Motor neuron (in vitro differentiated cells): ENCODE measurements at places on chromosomes 13 and 19. TPM values are rescaled to one million over a fixed set of nuclear protein-coding genes. Genes with fewer than 3 reads are reported as not detected.

The GJB6 gene
- total RNA-seq = 0.25 TPM in 1 of 2 replicates, not detected in the other

The ZNF677 gene
- total RNA-seq = 16.9 and 21.9 TPM in 2 replicates

The HRC gene
- 0.59 and 1.4 TPM in 2 replicates for total RNA-seq

The CYTH2 gene
- 40.6 and 50.6 TPM in 2 replicates for total RNA-seq

The STARD13 gene
- total RNA-seq = 1.7 and 2.5 TPM in 2 replicates

The GRIN3B gene
- 0.10 TPM in 1 of 2 replicates, not detected in the other for total RNA-seq

The ZNF675 gene
- total RNA-seq = 13.0 and 13.9 TPM in 2 replicates

The IL11 gene
- 0.14 and 0.26 TPM in 2 replicates for total RNA-seq

The ZNF155 gene
- 8.2 and 10.3 TPM in 2 replicates for total RNA-seq

DNA sequence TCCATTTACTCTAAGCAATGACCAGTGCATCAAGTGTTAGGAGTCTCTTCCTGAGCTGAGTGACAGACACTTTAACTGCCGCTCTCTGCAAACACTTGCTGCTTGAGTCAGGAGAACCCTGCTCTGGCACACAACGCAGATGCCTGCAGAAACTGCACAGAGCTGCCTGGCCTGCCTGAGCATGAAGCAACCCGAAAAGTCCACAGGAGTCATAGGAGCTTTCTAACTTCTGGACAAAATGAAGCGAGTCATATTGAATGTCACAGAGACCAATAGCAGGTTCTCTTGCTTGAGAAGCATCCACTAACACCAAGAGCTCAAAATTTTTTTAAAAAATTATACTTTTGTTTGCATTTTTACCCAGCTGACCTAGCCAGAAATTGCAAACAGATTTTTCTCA lies 232.4 kb downstream of the LHFPL6 start:
- peak; percentile 43 for ATAC-seq

- peak; percentile 57 for ATAC-seq
These were observed 89.0 kb upstream of the SLC7A1 start for GRCh38 chr13:29684441-29684840.

GRCh38 chr19:3565139-3565538 lies 7.6 kb upstream of the HMG20B start:
- no peak for ATAC-seq

DNA sequence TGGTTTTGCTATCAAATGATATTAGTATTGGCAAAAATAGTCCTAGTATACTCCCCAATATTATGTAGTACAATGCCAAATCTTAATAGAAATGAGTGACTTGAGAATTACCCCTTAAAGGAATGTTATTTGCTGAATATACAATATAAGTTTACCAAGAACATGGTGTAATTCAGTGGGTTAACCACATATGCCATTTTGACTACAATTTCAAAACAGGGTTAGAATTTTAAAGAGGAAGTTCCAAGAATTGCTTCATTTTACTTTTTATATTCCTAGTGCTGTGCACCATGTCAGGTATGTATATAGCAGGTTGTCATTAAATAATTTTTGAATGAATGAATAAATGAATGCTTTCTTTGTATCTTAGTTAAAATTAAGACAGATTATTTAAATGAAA lies 66.3 kb downstream of the LMO7 start:
- no peak for ATAC-seq

DNA sequence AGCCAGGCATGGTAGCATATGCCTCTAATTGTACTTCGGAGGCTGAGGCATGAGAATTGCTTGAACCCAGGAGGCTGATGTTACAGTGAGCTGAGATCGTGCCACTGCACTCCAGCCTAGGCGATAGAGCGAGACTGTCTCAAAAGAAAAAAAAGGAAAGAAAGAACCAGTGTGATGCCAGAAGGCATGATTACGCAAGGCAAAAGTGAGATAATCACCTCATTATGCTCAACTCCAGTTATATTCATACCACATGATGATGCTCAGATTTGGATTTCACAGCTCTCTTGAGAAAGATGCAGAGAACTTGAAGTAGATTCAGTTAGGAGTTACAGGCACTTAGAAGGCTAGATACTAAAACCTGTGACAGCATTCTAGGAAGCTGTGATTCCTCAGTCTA lies 21.8 kb downstream of the RCBTB1 start:
- ATAC-seq = peak; percentile 40

GRCh38 chr19:32555786-32556185 lies 25.2 kb upstream of the PDCD5 start:
- no peak for ATAC-seq

- ATAC-seq = no peak
These were observed 64.3 kb downstream of the CACNA1A start for GRCh38 chr19:13441810-13442512.

DNA sequence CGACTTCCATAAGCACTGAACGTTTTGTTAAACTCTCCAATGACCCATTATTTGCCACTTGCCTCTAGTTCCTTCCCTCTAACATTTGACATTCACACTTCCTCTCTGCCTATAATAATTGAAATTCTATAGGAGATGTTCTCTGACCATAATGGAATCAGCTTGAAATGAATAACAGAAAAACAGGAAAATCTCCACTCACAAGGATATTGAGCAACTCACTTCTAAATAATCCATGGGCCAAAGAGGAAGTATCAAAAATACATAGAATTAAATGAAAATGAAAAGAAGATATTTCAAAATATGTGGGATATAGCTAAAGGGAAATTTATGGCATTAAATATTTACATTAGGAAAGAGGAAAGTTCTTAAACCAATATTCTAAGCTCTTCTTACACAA lies 3.4 kb upstream of the FCGBP start:
- no peak for ATAC-seq

GRCh38 chr19:2495651-2496316 lies 19.9 kb downstream of the GADD45B start:
- ATAC-seq = no peak

DNA sequence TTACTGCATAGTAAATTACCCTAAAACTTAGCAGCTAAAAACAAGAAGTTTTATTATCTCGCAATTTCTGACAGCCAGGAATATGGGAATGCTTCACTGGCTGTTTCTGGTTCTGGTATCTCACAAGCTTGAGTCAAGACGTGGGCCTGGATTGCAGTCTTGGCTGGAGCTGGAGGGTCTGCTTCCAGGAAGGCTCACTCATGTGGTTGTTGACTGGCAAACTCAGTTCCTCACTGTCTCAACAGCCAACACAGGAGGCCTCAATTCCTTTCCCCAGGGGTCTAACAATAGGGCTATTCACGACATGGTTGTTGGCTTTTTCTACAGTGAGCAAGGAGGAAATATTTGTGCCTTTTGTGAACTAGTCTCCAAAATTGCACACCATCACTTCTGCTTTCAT lies 146.3 kb downstream of the GPC5 start:
- ATAC-seq = peak; percentile 62

DNA sequence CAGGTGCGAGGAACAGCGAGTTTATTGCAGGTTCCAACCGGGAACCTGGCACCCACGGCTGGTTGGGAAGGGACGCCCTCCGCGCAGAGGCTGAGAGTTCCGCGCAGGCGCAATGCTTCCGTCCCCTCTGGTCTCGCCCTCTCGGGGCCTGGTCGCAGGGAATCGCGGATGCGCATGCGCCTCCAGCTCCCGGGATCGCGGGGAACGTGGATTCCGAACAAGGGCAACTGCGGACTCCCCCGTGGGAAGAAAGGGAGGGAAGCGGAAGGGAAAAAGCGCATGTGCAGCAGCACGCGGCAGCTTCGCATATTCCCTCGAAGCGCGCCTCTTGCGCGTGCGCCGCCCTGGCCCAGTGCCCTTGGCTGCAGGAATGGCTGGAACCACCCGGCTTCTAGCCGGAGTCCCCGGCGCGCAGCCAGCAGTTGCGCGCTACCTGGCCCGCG lies 1.1 kb downstream of the TSSK6 start:
- no peak for ATAC-seq

GRCh38 chr19:4830768-4831265 lies 695 bp downstream of the TICAM1 start:
- ATAC-seq = no peak

DNA sequence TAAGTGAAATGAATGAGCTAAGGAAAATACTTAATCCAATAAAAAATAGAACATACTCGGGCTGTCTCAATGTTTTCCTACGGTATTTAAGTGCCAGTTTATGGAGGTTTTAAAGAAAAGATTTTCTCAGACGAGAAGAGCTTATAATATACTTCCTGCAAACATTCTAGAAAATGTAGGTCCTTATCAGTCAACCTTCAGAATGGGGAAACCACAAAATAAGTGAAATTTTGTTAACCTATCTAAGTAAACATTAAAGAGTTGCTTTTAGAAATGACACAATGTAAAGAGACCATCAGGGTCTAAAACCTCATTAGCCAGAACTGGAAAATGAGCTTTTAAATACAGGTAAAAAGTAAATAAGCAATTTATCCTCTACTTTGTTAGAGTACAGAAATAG lies 12.1 kb downstream of the MIR17HG start:
- no peak for ATAC-seq

GRCh38 chr13:76216729-76217128 lies 580.6 kb downstream of the LMO7 start:
- no peak for ATAC-seq
